ENCODE measurements at places on chromosomes 5 and 9. TPM values are rescaled to one million over a fixed set of nuclear protein-coding genes. Genes with fewer than 3 reads are reported as not detected.
A peak's percentile ranks its signal among the peaks of the same experiment; 100 is the strongest.

Gene NEUROG1
- not detected for total RNA-seq

Gene STKLD1
- 0.87 TPM for total RNA-seq

Gene ZNF608
- not detected for total RNA-seq

Gene RASGRF2
- total RNA-seq, result 19.4 TPM

Gene SLCO4C1
- total RNA-seq, result 0.50 TPM

DNA sequence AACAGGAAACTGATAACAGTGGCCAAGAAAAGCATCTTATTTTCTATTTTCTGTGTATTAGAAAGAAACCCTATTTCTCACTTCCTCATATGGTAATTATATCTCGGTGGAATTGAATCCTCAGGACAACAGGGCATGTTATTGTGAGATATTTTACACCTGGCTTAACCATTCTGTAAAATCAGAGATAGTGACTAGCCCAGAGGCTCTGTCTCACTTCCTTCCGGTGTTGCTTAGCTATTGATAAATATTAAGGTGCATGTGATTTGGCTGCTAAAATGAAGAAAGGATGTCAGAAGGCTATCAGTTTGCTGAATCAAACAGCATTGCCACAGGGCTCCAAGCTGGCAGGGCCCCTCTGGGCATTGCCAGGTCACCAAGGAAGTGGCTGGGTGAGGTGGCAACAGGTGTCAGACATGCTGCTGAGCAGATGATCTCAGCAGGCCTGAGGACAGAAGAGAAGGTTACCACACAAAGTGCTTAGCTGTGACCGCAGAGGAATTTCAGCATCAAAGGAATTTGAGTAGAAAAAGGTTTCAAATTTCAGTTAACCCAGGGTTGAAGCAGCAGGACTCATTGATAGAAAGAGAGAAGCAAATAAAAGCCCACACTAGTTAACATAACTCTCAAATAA is 330.7 kb downstream of the PDE4D start:
- DNase-seq, result no peak

GRCh38 chr5:149333711-149334443 is 11.4 kb upstream of the GRPEL2 start:
- DNase-seq, result no peak

- no peak for DNase-seq
Observed at GRCh38 chr5:151682751-151683331, 3.9 kb downstream of the SPARC start.

GRCh38 chr9:83119873-83120272 is 56.9 kb upstream of the RASEF start:
- no peak for DNase-seq

- DNase-seq, result peak; percentile 47
Observed at GRCh38 chr9:4315582-4316215, 15.8 kb upstream of the GLIS3 start.

DNA sequence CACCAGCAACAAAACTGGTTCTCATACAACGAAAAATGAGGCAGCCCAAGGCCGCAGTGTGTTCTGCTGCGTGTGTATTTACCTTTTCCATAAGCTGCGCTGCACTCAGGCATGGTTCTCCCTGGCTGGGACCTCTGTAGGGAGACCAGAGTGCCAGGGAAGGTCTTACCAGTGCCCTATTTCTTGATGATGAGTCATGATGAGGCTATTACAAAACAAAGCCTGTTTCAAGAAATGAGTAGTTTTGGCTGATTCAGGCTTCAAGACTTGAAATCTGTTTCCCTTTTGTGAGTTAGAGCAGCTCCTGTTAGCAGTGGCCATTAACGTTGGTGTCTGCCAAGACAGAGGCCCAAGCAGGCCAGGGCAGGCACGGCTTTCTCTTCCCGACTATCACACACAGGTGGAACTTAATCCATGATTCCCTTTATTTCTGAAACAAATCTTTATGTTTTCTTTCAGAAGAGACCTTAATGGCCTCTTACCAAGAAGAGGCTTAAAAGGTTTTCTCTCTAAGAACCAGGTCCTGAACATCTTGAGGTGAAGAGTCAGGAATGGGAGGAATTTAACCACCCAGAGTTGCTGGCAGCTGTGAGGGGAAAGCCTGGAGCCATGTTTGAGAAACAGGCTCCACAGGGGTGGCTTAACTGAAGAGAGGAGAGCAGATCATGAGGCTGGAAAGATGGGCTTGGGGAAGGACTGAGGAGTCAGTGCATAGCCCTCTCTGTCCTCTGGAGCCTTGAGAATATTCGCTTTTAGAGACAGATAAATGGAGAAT is 41.4 kb upstream of the TIFAB start:
- DNase-seq, result no peak

DNA sequence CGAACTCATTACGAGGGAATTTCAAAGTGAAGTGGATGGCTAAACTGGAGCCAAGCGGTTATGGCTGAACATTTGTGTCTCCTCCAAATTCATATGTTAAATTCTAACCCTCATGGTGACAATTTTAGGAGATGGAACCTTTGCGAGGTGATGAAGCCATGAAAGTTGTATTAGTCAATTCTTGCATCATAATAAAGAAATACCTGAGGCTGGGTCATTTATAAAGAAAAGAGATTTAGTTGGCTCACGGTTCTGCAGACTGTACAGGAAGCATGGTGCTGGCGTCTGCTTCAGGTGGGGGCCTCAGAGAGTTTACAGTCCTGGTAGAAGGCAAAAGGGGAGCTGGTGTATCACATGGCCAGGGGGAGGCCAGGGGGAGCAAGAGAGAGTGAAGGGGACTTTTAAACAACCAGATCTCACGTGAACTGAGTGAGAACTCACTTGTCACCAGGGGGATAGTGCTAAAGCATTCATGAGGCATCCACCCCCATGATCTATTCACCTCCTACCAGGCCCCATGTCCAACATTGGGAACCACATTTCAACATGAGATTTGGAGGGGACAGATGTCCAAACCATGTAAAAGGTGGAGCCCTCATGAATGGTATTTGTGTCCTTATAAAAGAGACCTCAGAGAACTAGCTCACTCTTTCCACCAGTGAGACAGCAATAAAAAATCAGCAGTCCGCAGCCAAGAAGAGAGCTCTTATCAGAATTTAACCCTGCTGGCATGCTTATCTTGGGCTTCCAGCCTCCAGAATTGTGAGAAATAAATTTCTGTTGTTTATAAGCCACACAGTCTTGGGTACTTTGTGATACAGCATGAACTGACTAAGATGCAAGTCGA is 143.4 kb downstream of the MTRR start:
- no peak for DNase-seq

GRCh38 chr9:127684576-127684975 is 22.2 kb upstream of the CFAP157 start:
- no peak for DNase-seq

DNA sequence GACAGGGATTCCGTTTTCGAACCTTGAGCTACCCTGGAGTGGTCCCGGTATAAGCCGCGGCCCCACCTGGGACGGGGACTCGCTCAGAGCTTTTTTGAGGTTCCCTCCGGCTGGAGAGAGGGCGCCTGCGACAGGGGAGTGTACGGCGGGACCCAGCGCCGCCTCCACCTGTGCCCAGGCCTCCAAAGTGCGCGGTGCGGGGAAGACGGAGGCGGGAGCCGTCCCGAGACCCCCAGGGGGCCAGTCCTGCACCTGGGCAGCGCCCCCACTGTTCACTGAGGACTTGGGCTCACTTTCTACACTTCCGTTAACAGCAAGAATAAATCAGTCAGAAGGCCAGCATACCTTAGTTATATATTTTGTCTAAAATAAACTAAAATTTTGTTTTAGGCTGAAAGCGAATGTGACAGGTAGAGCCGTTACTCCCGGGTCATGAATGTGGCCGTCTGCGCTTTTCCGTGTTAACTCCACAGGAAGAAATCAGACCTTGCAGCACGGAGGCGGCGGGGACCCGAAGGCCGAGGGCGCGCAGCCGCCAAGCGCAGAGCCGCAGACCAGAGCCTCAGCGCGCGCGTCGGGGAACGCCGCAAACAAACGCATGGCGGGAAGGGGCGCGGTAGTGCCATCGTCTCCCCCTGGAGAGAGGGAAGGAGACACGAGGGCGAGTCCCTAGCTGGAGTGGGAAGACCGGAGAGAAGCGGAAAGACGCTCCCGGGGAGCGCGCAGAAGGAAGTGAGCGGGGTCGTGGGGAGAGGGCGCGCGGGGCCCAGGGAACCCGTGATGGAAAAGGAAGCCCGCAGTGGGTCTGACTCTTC is 14.1 kb downstream of the TRIM7 start:
- DNase-seq, result peak; percentile 37

DNA sequence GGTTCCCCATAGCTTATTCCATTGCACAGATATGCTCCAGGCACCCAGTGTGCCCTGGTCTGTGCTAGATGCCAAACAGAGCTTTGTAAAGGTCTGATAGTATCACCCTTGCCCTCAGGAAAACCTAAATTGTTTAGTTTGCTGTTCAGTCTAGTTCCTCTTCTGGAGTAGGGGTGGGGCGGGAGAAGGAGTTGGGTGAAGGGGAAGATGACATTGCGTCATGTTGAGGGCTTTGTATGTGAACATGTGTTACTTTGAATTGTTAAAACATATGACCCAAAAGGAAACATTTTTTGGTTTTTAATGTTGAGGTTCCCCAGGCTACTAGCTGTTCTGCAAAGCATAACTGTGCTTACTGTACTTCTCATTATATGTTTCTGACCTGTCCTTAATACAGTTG is 40.6 kb downstream of the HACD4 start:
- no peak for DNase-seq

DNA sequence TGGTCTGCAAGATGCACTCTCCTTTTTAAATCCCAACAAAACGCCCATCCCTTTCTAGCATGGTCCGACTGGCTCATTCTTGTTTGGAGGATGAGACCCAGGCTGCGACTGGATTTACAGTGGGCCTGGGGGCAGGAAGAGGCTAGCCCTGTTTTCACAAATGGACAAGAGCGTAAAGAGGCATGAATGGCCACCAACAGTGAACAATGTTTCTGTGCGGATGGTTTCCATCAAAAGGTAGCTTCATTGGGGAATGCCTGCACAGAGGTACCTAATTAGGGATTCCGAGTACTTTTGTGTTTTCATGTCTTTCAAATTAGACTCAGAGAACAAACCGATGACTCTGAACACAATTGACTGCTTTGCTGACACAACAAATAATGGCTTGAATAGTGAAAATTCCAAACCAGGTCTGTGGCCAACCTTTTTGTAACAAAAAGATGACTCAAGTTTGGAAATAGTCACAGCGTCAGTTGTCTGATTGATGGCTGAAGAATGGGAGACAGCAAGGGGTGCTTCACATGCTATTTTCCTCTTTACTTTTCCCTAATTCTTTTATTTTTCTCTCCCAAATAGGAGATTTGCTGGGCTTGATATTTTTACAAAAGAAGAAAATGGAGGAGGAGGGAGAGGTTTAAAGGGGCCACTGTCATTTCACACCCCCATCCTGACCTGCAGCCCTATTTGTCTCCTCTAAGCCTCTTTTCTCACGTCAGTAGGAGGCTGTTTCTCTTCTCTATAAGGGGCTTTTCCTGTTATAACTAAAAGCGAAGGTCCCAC is 208.1 kb upstream of the S1PR3 start:
- DNase-seq, result no peak

DNA sequence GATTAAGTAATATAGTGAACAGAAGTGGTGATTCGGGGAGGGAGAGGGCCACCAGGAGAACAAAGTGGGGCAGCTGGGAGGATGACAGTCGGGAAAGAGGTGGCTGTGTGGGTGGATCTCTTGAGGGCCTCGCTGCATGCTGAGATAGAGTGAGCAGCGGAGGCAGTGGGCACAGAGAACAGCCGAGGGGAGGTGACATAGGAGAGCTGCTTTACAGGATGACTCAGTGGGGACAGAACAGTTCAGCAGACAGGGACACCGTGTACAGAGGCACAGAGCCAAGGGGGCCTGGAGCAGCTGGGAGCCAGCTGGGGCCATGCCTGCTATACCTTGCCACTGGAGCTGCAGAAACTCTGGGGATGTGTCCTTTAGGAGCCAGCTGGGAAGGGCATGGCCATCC is 273.9 kb downstream of the GADD45G start:
- DNase-seq, result no peak

DNA sequence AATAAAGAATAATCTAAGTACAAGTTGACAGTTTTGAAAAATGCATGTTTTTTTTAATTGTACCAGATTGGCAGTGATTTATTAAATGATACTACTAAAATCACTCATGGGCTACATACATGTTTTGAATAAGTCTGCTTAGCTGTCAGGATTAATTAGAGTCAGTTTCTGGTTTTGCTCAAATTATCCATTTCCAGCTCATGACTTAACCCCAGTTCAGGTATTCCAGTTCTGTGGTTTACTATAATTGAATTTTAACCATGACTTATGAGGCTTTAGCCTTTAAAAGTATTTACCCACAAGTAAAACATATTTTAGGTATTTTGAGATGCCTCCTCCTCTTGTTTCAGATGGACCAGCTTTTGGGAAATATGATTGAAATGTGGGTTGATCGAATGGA is 17.8 kb upstream of the LRRC70 start:
- no peak for DNase-seq

GRCh38 chr9:109482391-109482916 is 15.7 kb downstream of the PTPN3 start:
- DNase-seq, result no peak

DNA sequence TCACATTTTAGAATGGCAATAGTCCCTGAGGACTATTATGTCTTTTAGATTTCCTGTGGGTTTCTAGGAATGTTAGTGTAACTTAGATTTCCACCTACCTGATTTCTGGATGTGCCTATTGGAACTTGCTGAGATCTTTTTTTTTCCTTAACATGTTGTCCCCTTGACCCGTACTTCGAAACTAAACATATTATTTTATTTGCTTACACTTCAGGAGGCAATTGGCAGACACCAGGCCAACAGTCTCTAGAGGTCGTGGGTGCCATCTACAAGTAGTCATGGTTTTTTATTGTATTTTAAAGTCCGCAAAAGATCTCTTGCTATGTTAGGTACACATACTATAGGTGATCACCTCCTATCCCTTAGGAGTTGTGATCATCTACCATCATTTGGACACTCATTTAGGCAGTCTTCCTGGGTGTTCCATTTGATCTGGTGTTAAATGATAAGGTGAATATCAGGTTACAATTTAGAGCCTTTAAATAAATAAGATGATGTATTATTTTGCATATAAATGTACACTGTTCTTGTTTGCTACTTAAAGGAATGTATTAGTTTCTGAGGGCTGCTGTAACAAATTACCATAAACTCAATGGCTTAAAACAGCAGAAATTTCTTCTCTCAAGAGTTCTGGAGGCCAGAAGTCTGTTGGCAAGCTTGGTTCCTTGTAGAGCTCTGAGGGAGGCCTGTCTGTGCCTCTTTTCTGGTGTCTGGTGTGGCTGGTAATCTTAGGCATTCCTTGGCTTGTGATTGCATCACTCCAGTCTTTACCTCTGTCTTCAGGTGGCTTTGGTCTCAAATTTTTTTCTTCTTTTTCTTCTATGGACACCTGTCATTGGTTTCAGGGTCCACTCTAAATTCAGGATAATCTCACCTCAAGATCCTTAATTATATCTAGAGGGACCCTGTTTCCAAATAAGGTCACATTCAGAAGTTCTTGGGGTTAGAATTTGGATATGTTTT is 64.8 kb downstream of the ZCCHC7 start:
- no peak for DNase-seq

- DNase-seq, result no peak
Observed at GRCh38 chr5:131265311-131265803, 1.5 kb downstream of the CDC42SE2 start.

Data from activated T-helper 2 cell treated with anti-CD3 and anti-CD28 coated beads, Interferon-gamma antibody, Interleukin-2, Interleukin-4, amounts not matched to agents 10 μg/mL and 5 μg/mL and 100 μg/mL, durations not matched to agents 14 hours and 24 hours and 36 hours (primary cell).